ENCODE measurements at places on chromosomes 7 and 10. TPM values are rescaled to one million over a fixed set of nuclear protein-coding genes. Genes with fewer than 3 reads are reported as not detected.

DNA sequence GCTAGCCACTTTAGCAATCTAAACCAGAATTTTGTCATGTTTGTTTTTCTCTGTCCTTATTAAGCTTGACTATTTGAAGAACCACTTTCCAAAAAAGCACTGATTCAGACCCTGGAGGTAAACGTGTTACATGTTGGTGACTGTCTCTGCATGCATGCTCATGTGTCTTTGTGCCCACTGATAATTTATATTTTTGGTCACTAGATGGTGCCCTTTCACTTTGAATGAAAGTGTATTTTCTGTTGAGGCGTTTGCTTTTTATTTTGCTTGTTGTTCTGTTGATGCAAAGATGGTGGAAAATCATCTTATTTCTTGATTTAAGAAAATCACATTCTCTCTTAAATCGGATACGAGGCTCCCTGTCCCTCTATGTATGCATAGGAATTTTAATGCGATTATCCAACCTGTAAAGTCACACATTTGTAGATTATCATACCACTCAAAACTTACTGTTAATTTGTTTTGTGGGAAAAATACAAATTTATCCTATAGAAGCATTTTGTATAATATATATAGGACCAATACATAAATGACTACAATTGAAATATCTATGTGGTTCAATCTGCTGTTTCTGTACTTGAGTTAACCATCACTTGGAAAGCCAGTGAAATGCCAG, 269.3 kb downstream of the BICC1 start:
- DNase-seq: no peak

GRCh38 chr7:82443036-82443546, 486 bp downstream of the CACNA2D1 start:
- no peak for DNase-seq

AKR1D1 gene
- not detected for total RNA-seq

DNA sequence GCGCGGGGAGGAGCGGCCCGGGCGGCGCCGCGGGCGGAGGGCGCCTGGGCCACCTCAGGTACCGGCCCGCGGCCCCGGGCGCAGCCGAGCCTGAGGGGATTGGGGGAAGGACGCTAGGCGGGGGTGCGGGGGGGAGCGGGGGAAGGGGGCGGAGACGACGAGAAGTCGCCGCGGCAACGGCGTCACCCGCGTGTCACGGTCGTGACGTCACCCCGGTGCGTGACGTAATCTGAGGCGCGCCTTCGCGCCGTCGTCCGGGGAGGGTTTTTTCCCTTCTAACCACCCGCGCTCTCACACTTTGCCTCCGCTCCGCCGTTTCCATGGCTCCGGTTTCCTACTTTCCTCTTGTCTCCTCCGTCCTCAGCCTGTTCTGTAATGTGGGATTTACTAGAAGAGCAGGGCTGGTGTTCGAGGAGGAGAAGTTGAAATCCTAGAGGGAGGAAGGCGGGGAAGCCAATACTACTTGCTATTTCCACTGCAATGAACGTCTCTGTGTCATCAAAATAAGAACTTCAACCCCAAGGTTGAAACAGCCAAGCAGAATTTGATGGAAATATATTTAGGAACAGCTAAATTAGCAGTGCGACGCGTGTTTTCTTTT, at the start of gene BRAF:
Gene BRAF (minus strand): TSS at position 109 of the 601 bp plus-strand sequence. CDS start 226 bp downstream, outside the sequence.
- peak; percentile 90 for DNase-seq

DNA sequence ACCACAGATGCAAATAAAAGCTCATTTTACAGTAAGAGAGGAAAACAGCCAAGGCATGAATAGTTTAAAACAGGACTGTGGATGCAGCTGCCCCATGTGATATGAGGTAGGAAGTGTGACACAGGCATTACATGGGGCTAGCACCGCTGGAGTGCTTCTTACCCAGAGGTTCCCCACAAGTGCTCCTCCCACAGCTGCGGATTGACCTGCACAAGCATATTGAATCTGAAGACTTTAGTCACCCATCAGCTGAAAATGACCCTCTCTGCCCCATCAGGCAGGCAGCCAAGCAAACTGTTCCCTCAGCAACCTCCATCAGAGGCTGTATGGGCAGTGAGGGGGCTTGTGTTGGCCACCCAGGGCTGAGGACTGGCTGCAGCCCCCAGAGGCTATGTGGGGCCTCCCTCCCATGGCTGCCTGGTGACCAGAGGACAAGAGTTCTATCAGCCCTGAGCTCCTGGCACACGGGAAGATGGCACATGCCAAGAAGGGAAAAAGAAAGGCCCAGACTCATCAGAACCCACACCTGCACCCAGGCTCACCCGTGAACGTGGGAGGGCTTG, 98.7 kb downstream of the TCERG1L start:
- no peak for DNase-seq

- no peak for DNase-seq
Measured at GRCh38 chr7:114310345-114311110, 104.1 kb upstream of the FOXP2 start.

DNA sequence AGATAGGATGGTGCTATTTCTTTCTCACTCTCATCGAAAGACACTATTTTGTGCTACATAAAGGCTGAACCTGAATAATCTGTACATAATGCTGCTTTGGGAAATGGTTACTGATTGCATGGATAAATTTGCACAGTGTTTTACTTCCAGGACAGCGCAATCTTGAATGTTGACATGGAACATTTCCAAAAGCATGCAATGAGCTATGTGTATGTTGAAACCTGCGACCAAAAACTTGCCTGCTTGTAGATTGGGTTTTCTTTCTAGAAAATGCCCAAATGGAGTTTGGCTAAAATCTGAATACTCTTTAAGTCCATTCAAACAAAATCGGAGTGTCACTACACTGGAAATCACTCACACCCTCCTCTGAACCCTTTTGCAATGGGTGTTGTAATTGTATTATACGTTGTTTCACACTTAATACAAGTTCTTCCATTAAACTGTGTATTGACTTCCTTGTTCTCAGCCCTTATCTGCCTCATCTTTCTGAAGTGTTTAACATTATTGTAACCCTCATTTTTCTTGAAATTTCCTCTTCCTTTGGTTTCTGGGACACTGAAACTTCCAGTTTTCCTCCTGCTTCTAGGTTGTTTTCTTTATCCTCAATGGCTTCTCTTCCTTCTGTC, 73.7 kb upstream of the CAPZA2 start:
- DNase-seq: no peak

GRCh38 chr10:118465300-118465874, 123.3 kb upstream of the FAM204A start:
- DNase-seq: no peak

DNA sequence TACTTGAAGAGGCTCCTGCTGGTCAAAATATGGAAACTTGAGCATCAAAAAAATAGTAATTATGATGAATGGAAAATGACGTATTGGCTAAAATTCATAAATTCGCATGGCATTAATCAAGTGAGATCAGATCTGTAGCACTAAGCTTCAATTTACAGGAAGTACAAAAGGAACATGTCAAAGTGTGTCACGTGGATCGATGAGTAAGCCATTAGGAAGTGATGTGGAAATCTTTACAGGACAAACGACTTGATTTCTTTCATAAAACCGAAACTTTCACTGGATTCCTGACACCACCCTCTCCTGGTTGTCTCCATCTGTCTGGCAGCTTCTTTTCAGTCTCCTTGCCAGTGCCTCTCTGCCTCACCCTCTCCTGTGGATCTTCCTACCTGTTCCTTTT, 25.8 kb downstream of the AKR1C8 start:
- DNase-seq: no peak

- no peak for DNase-seq
Measured at GRCh38 chr10:80598084-80598798, 60.5 kb downstream of the SH2D4B start.
